ENCODE measurements at places on chromosomes 12 and 14. TPM values are rescaled to one million over a fixed set of nuclear protein-coding genes. Genes with fewer than 3 reads are reported as not detected.

DNA sequence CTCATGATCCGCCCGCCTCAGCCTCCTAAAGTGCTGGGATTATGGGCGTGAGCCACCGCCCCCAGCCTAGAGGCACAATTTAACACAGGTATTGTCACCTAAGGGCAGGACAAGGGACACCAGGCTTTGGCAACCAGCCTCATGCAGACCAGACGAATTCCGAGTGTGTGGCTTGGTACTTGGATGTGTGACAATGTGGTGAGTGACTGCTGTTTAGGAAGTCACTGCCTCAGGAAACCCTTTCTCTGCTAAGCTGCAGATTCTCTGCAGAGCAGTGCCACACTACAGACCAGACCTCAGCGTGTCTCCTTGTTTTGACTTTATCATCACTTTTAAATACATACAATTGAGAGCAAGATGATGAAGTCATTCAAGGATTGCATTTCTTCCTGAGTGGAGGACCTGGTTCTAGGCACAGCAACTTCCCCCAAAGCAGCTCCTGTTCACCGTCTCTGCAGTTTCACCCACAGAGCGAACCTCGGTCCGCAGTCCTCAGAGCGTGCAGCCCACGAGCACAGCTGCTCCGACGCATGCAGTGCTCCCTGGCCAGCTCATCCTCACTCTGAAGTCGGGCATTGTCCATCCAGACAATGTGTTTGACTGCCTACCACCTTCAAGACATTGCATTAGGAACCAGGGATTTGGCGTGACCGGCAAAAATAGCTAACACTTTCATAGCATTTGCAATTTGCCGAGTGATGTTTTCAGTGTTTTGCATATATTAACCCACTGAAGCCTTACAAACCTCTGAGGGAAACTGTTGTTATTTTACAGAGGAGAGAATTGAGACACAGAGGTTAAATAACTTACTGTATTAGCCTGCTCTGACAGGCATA, 235.2 kb downstream of the CHST11 start:
- DNase-seq: no peak

DNA sequence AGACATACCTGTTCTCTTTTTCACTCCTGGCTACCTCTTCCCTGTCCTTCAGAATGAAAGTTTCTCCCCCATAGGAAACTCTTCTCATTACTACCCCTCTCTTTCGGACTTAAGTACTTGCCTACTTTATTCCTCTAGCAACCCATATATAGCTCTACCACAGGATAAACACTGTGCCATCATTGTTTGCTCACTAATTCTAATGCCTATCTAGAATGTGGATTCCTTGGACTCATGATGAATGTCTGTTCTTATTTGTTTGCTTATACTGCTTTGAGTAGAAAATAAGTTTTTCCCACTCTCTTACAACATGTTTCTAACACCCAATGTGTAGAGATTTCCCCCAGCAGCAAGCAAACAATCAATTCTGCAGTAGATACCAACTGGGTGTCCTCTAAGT, 1094.9 kb downstream of the SLC6A15 start:
- DNase-seq: no peak

- DNase-seq: no peak
Measured at GRCh38 chr12:1763153-1763552, 57.2 kb upstream of the LRTM2 start.

DNA sequence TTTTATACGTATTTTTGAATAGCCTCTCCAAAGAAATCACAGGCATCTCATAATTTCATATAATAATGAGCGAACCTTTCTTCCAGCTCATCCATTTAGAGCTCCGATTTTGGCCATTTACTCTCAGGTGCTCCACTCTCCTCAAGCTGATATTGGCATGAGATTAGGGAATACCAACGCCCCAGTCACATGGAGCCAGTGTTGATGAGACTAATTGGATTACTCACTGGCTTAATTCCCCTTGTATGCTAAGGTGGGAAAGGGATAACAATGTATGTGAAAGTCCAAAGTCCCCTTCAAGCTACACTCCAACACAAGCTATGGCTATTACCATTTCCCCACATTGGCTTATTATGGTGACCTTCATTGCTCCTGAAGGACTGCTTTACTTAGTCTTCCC, 76.6 kb upstream of the NAV3 start:
- DNase-seq: no peak

- DNase-seq: peak; percentile 17
Measured at GRCh38 chr12:24111616-24112015, 162.1 kb upstream of the SOX5 start.

The ANKRD33 gene
- total RNA-seq: not detected
